ENCODE measurements at places on chromosomes 12 and 14. TPM values are rescaled to one million over a fixed set of nuclear protein-coding genes. Genes with fewer than 3 reads are reported as not detected.

PIWIL1 gene
- total RNA-seq = not detected

HAL gene
- under 0.01 TPM for total RNA-seq

PKP2 gene
- not detected for total RNA-seq

SPRYD3 gene
- total RNA-seq = 21.4 TPM

EID3 gene
- total RNA-seq = 5.9 TPM

RAD9B gene
- 0.36 TPM for total RNA-seq

SSTR1 gene
- total RNA-seq = 0.36 TPM

METTL3 gene
- 37.9 TPM for total RNA-seq

CSRP2 gene
- 11.7 TPM for total RNA-seq

ANG gene
- total RNA-seq = 6.9 TPM

CCDC38 gene
- 0.15 TPM for total RNA-seq

TRIAP1 gene
- 23.3 TPM for total RNA-seq

NOVA1 gene
- 0.36 TPM for total RNA-seq

IL26 gene
- not detected for total RNA-seq

PRIM1 gene
- 27.6 TPM for total RNA-seq

All from melanocyte of skin (primary cell).